Heart left ventricle (tissue), 16 donors: ENCODE measurements at places on chromosomes 5 and 9. TPM values are rescaled to one million over a fixed set of nuclear protein-coding genes. Genes with fewer than 3 reads are reported as not detected.

GRCh38 chr9:21616082-21616778 is 134.1 kb upstream of the IFNE start:
- DNase-seq, result no peak

- DNase-seq, result no peak
Measured at GRCh38 chr5:81961651-81962440, 10.0 kb upstream of the ATG10 start.

- no peak for DNase-seq
Measured at GRCh38 chr5:79436821-79437220, 77.1 kb downstream of the HOMER1 start.

DNA sequence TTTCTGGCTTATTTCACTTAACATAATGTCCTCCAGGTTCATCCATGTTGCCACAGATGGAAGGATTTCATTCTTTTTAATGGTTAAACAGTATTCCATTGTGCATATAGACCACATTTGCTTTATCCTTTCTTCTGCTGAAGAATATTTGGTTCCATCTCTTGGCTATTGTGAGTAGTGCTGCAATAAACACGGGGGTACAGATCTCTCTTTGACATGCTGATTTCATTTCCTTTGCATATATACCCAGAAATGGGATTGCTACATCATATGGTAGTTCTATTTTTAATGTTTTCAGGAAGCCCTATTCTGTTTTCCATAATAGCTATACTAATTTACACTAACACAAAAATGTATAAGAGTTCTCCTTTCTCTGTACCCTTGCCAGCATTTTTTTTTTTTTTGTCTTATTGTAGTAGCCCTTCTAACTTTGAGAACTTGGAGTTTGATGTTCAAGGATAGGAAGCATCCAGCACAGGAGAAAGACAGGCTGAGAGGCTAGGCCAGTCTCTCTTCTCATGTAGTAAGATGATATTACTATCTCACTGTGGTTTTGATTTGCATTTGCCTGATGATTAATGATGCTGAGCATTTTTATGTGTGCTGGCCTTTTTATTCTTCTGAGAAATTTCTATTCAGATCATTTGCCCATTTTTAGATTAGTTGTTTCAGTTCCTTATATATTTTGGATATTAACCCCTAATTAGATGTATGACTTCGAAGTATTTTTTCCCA is 592.2 kb upstream of the ZNF608 start:
- no peak for DNase-seq

- DNase-seq, result no peak
Measured at GRCh38 chr9:134071149-134071548, 3.3 kb upstream of the BRD3 start.

DNA sequence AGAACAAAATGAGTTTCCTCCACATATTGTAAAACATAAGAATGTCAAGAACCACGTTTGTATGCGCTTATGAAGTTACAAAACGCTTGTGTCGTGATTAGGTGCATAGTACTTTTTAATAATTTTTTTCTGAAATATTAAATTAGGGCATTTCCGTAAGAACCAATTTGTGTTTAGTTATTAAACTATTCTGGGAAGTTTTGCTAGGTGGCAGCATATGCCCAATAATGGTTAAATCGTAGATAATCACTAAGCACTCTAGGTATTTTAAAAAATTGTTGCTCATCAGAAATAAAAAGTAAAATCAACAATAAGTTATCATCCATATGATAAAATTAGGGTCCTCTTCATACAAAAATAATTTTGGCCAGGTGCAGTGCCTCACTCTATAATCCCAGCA is 5.4 kb downstream of the SRFBP1 start:
- DNase-seq, result no peak

SARDH gene
- total RNA-seq, result 0.70 TPM

DNA sequence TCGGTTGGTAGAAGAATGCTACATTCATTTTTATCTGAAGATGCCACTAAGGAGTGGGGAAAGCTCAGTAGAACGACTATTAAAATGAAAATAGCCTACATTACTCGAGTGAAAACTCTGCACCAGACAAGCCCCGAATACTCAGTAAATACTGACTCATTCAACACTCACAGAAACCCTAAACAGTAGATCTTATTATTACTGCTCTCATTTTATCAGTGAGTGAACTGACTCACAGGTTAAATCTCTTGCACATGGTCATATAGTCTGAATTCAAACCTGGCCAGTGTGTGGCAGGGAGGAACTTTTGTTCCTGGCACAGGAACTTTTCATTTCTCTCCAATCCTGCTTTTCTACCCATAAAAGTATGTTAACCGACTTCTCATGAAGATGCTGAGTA is 9.6 kb upstream of the PAPPA start:
- no peak for DNase-seq

GRCh38 chr5:169702693-169703481 is 65.8 kb downstream of the DOCK2 start:
- DNase-seq, result no peak

GRCh38 chr9:86624630-86625029 is 270.4 kb upstream of the TUT7 start:
- DNase-seq, result no peak

CDC20B gene
- total RNA-seq, result not detected

- DNase-seq, result no peak
Measured at GRCh38 chr5:6236858-6237481, 141.4 kb downstream of the MED10 start.

GRCh38 chr5:34545164-34545563 is 111.0 kb upstream of the RAI14 start:
- no peak for DNase-seq

SPATA31A3 gene
- total RNA-seq, result not detected

SLC45A2 gene
- total RNA-seq, result not detected

- no peak for DNase-seq
Measured at GRCh38 chr5:116411101-116411571, 163.5 kb downstream of the SEMA6A start.

DNA sequence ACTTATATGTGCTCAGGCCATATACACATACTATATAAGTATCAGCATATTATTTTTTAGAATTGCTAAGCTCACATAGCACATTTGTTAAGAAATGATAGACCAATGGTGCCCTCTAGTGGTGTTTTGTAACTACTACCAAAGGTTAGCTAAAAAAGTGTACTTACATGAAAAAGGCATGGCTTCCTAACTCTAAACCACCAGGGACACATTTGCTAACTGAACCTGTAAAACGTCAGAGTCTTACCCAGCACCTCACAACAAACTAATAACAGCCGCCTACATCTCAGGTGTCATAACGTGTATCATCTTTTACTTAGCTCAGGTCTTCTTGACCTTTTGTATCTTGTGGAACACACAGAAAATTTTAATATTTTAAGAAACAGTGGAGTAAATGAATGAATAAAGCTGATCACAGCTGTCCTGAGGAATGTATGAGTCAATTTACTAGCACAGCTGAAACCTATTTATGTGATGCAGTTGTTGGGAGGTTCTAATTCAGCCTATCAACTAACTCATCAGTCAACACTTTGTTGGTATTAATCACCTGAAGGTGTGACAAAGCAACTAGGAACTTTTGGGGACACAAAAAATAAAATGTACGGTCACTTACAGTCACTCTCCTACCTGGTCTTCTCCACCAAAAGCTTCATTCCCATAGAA is 72.9 kb downstream of the BAAT start:
- DNase-seq, result no peak

GRCh38 chr9:134396825-134397224 is 70.6 kb downstream of the RXRA start:
- no peak for DNase-seq

DNA sequence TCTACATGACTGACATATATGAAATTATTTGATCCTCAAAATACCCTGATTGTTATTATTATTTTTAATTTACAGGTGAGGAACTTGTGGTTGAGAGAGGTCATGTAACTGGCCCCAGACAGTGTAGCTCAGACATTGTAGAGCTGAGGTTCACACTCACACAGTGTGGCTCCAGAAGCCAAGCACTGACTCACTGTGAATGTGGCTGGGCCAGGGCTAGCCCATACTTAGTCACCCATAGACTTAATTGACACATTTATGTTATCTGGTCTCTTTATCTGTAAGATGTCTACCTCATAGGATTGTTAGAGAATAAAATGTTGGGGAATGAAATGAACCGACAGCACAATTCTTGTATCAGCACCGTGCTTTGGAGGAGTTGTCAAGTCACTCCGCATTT is 24.9 kb upstream of the CCDC112 start:
- DNase-seq, result no peak

GRCh38 chr9:130183133-130183762 is 11.0 kb downstream of the NCS1 start:
- no peak for DNase-seq

DNA sequence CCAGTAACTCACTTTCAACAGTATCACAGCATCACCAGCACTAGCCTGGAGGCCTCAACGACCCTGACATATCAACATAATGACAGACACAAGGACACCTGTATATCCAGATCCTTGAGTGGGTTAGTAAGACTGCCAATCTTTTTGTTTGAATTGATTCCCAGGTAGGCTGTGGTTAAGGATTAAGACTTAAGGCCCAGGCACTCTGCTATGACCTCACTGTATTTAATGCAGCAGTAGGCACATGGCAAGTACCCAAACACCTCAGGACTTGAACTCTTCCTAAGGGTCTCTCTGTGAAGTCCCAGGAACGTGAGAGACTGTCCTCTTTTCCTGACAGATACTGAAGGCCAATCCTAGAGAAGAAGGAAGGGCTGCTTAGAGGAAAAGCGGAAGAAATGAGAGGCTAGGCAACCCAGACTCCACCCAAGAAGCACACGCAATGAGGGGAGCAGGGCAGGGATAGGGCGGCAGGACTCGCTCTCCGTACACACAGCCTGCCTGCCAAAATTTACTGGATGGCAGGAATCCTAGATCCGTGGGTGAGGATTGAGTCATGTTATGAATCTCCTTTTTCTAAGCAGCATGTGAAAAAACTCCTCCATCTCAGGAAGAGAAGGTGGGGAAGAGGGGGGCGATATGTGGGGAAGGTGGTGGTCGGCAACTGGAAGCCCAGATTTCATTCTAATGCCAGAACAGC is 93.4 kb downstream of the SIL1 start:
- peak; percentile 64 for DNase-seq

DNA sequence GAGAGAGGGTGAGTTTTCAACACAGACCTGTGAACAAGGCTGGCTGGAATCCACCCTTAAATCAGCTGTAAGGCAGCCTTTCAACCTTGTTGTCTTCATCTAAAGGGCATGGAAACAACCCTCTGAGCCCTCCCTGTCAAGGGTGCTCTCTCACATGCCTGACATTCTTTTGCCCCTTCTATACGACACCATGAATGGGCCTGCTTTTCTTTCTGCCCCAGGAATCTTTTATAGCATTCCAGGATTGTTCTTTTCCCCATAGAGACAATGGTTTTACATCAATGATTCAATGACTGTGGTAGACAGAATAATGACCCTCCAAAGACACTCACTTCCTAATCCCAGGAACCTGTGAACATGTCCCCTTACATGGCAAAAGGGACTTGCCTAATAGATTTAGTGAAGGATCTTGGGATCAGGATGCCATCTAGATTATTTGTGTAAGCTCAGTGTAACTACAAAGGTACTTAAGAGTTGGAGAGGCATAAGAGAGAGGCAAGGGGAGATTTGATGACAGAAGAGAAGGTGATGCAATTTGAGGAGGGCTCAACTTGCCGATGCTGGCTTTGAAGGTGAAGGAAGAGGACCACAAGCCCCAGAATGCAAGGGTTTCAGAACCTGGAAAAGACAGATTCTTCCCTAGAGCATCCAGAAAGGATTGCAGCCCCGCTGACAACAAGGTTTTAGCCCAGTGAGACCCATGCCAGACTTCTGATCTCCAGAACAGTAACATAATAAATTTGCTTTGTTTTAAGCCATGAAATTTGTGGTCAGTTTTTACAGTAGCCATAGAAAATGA is 29.2 kb upstream of the HMHB1 start:
- DNase-seq, result no peak

EMB gene
- 14.8 TPM for total RNA-seq

- DNase-seq, result no peak
Measured at GRCh38 chr5:43564289-43564850, 7.5 kb upstream of the PAIP1 start.

- no peak for DNase-seq
Measured at GRCh38 chr9:9215050-9215449, 1397.8 kb downstream of the PTPRD start.
